NK-92 treated with Interleukin-12 subunit alpha and Interleukin-12 subunit beta, amount 100 ng/mL, for 24 hours (cell line): ENCODE measurements at places on chromosomes 6 and 20.

- peak; percentile 96 for DNase-seq
These were observed 241 bp upstream of the SIRT5 start for GRCh38 chr6:13574149-13574570.

GRCh38 chr6:163543321-163543720 is 128.8 kb downstream of the QKI start:
- no peak for DNase-seq

DNA sequence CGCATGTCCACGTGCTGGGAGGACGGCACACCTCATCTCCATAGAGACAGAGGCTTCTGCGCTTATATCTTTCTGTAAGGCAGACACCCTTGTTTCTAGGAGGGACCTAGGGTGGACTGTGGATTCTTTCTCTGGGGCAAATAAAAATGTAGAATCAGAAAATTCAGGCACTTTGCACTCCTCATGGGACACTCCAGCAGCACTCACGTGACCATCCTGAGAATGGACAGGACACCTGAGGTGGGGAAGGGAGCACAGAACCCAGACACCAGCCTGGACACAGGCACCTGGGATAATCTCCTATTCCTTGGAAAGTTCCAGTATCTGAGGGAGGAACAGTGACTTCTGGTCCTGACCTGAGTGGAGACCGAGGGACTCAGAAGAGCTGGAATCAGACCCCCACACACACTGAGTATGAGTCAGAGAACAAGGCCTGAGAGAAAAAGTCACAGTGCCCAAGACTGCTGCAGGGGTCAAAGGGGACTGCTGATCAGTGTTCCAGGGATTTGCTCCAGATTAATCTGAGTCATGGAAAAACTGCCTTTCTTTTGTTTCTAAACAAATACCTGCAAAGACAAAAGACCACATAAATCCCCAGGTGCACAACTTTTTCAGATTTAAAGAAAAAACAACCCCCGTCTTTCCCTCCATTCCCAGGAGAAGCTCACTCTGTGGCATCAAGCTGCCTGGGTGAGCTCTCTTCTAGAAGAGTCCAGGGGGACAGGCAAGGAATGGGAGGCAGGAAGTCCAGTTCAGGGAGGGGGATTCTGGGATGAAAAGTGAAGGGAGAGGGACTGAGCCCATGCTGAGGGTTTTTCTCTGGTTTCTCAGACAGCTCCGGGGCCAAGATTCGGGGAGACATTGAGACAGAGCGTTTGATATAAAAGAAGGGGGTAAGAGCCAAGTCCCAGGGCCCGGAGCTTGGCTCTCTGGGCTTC is 35.6 kb upstream of the MICB start:
- no peak for DNase-seq

- DNase-seq = no peak
These were observed 169.0 kb downstream of the BACH2 start for GRCh38 chr6:90127595-90127994.

GRCh38 chr6:43254138-43254817 is 11.0 kb downstream of the TTBK1 start:
- DNase-seq = no peak

GRCh38 chr6:111573892-111574797 is 31.5 kb downstream of the TRAF3IP2 start:
- DNase-seq = no peak

DNA sequence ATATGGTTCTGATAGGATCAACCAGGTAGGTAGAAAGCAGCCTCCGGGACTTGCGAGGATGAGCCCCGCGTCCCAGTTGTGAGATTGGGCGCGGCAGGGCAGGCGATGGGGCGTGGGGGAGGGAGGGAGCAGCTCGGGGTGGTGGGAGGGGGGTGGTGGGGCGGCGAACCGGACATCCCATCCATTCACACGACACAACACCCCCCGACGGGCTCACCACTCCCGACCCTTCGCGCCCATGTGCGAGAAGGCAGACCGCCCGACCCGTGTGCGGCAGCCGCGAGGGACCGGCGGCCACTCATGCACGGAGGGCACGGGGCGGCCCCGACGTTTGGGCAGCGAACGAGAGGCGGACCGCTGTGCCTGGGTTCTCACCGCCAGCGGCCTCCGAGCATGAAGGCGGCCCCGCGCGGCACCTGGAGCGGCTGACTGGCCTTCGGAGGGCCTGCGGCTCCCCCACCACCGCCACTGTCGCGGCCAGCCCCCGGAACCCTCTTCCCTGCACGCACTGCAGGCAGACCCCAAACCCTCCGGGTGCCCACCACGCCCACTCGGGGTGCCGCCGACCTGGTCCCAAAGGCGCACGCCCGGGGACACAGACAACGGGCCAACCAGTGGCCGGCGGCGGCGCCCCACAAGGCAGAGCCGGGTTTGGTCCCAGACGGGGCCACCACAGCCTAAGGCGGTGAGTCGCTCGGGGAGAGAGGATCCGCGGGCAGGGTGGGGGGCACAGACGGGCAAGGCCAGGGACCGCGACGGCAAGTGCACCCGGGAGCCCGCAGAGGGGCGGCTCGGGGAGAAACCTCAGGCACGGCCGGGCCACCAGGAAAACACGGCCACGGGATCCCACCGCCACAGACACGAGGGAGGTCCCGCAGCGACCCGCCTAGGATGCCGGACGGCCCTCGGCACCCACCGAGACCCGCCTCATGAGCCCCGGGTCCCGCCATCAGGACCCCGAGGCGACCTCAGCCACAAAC is 769.2 kb upstream of the DEFB115 start:
- DNase-seq = no peak

- DNase-seq = no peak
These were observed 3.1 kb downstream of the MAN1A1 start for GRCh38 chr6:119346450-119346849.

DNA sequence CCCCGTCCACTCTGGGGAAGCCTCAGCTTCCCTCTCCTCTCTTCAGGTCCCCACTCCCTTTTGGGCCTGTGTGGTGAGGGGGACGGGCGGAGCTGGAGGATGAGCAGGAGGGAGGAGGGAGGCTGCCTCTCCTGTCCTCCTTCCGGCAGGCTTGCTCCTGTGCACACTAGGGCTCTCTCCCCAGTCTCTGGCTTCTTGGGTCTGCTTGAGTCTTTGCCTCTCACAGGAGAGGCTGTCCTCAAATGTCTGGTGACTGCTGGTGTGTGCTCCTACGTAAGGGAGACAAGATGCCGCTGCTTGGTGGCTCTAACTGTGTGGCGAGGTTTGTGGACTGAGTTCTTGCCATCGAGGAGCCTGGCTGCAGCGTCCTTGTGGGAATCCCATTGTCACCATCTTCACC is 8.8 kb upstream of the SMOC2 start:
- DNase-seq = no peak

GRCh38 chr6:44712353-44713111 is 325.0 kb downstream of the CDC5L start:
- DNase-seq = no peak

- no peak for DNase-seq
These were observed 516.7 kb downstream of the C6orf118 start for GRCh38 chr6:164792666-164793065.

GRCh38 chr6:105051941-105052471 is 95.1 kb downstream of the LIN28B start:
- DNase-seq = no peak

GRCh38 chr6:145045582-145045981 is 689.7 kb downstream of the EPM2A start:
- DNase-seq = no peak

- DNase-seq = no peak
These were observed 282.0 kb downstream of the BCKDHB start for GRCh38 chr6:80388507-80388906.

- DNase-seq = no peak
These were observed 516.2 kb downstream of the PKHD1 start for GRCh38 chr6:51571168-51571567.

- DNase-seq = no peak
These were observed 25.6 kb downstream of the L3MBTL1 start for GRCh38 chr20:43533060-43533459.

GRCh38 chr6:131636880-131637792 is at the start of gene ENPP3:
ENPP3 (plus strand) TSS chr6:131637302; CDS start chr6:131637385, 83 bp downstream.
- DNase-seq = no peak

- DNase-seq = no peak
These were observed 289.9 kb upstream of the RUNX2 start for GRCh38 chr6:45038226-45038625.

DNA sequence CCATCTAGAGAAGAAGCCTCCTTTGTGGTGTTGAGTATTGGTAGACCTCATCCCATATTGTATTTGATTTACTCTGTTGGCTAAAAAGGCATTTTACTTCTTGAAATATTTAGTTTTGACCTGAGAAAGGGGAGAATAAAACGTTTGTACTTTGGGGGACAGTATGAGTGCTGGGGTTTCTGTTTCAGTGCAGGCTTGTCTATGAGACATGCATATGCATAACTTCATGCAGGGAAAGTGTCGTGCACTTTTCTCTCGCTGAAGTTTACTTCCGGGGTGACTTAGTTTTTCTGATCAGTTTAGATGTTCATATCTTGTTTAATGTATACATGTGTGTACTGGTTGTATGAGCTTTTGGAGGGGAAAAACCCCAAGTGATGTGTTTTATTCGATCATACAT is 59.5 kb downstream of the UTRN start:
- peak; percentile 26 for DNase-seq

- DNase-seq = peak; percentile 5
These were observed 574.4 kb downstream of the PRKN start for GRCh38 chr6:162153120-162153519.

- no peak for DNase-seq
These were observed 198.5 kb downstream of the HIVEP2 start for GRCh38 chr6:142746524-142746923.

- DNase-seq = no peak
These were observed 215.3 kb upstream of the RNF24 start for GRCh38 chr20:4230651-4231050.

GRCh38 chr6:117558818-117559217 is 43.5 kb downstream of the GOPC start:
- no peak for DNase-seq

- no peak for DNase-seq
These were observed 7.1 kb upstream of the MYLK2 start for GRCh38 chr20:31811796-31812728.

DNA sequence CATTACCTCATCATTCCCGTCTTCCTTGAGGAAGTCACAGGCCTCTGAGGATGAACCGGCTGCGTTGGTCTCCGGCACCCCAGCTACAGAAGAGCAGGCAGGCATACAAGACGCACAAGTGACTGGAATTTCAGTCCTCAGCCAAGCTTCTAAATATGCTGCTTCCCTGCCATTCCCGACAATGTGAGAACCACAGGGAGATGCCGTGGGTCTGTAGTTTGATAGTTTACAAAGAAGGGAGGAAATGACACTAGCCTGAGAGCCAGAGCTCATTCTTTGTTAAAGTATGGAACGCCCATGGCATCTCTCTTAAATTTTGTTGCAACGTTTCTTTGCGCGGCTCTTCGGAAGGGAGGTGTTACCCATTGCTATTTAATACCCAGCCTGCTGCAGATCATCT is 25.7 kb downstream of the HEBP2 start:
- no peak for DNase-seq

DNA sequence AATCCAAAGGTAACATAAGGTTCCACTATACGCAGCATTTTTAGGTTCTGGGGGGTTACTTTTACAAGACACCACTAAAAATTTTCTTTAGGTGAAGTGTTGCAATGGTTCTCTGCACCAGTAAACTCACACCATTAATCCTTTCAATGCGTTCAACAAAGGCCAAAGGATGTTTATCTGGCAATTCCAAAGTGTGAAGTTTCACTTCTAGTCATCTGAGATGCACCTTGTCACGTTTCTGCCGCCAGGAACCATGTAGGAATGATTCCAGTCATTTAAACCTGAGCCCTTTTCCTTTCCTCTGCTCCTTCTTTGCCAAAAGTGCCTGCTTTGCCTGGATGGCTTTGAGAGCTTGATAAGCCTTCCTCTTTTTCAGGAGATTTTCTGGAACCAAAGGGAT is 54.8 kb downstream of the CD164 start:
- no peak for DNase-seq

- DNase-seq = no peak
These were observed 6.6 kb downstream of the HTR1B start for GRCh38 chr6:77456531-77457248.

DNA sequence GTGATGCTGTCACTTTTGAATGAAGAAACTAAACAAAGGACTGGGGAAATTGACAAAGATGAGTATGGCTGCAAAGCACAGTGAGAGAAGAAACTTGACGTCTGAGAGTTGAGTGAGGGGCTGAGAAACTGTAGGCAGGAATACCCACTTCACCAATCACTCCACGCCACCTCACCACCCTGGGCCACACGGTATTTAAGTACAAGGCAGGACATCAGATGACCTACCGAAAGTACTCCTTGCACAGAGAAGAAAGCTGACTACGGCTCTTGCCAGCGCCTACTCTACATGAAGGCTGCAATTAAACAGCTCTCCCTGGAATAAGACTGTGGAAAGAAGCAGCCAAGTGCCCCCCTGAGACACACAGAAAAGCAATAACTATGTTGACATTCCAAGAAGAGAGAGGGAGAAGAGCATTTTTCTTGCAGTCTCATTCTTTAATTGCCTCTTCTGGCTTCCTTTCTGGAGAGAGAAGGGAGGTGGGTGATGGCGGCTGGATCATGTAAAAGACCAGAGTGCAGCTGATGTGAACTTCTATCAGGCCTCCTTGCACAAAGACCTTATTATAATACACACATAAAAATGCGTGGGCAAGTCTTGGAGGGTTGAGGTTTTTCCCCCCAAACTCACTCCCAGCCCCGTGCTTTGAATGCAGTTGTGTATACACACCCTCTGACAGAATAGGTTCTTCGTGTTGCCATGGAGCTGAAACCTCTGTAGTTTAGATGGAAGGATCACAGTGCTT is 44.6 kb downstream of the HIVEP2 start:
- DNase-seq = no peak

- no peak for DNase-seq
These were observed 255.4 kb upstream of the IRAK1BP1 start for GRCh38 chr6:78611886-78612480.

- no peak for DNase-seq
These were observed 335.3 kb downstream of the SOX4 start for GRCh38 chr6:21928827-21929226.

DNA sequence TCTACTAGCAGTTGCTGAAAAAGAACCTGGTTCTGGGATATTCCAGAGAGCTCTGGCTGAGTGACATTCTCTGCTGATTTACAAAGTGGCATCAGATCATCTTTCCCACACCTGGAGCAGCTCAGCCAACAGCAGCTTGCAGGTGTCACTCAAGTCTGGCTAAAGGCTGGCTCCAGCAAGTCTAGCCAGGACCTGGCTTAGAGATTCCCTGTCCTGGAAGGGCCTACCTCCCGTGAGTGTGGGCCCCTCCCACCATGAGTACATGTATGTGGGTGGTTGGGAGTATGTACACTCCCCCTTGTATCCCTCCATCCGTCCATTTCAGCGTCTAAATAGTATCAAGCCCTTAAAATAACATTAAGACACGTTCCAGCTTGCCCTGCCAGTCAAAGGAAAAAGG is 539.3 kb upstream of the ID4 start:
- DNase-seq = no peak

DNA sequence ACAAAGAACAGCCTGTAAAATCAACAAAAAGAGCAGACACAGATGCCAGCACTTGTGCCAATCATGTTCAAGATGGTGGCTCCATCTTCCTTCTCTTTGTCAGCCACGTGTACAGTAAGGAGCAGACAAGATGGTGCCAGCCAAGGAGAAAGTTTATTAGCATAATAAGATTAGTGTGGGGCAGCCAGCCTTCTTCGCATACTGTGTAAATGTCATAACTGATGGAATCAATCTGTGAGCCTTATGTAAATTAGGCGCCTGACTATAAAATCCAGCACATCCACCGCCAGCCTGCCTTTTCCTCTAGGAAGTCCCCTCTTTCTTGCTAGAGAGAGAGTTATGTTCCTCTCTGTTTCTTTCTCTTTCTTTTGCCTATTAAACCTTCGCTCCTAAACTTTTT is 99.7 kb upstream of the RALGAPA2 start:
- DNase-seq = no peak
